ENCODE measurements at places on chromosomes 11 and 22.

GRCh38 chr22:44213489-44214043 is 32.8 kb downstream of the PARVG start:
- no peak for DNase-seq

GRCh38 chr11:59199546-59200422 is 12.9 kb downstream of the MPEG1 start:
- no peak for DNase-seq

- DNase-seq: no peak
Measured at GRCh38 chr11:119531056-119531455, 108.1 kb upstream of the THY1 start.

- DNase-seq: no peak
Measured at GRCh38 chr11:126157326-126158030, 54.0 kb downstream of the RPUSD4 start.

DNA sequence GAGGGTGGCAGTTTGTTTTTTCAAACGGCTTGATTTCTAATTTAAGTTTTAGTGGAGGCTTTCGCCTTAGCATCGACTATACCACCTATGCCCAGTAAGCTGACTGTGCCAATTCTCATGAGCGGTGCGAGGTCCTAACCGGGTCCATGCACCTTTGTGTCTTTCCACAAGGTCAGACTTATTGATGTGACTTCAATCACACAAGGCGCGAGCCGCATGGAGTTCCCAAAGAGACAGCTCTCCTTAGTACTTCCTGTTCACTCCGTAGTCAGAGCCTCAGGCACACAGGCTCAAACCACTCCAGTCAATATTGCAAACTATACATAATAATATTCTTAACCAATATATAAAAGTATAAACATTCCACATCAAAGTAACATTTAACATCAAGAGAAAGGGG is 18.2 kb downstream of the ST14 start:
- DNase-seq: no peak

DNA sequence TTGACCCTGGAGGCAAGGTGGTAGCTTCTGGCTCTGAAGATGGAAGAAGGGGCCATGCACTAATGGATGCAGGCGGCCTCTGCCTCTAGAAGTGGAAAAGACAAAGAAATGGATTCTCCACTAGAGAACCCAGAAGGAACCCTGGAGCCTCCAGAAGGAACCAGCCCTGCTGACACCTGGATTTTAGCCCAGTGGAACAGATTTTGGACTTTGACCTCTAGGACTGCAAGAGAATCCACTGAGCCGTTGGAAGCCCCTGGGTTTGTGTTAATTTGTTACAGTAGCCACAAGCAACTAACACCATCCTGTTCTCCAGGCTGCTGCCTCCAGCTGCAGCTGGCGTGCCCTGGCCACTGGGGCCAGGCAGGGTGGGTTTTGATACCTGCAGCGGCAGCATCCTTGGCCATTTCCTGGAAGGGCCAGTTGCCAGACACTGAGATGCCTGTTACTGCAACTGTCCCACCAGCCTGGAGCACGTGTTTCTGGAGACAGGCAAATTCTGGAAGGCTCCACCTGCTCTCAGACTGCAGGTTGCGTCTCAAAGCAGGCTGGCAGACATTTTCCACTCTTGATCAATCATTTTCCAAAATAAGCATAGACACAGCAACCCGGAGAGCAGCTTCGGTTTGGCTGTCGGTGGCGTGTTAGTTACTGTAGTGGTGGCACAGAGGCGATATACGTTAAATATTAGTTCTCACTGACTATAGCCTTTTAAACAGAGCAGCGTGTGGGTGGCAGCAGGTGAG is 76.8 kb upstream of the PARVG start:
- no peak for DNase-seq

GRCh38 chr11:12460466-12460865 is 83.1 kb downstream of the PARVA start:
- DNase-seq: no peak

GRCh38 chr11:68312117-68312779 is at the start of gene LRP5:
LRP5 (plus strand) TSS chr11:68312591; CDS start chr11:68312715, 124 bp downstream.
- DNase-seq: no peak

DNA sequence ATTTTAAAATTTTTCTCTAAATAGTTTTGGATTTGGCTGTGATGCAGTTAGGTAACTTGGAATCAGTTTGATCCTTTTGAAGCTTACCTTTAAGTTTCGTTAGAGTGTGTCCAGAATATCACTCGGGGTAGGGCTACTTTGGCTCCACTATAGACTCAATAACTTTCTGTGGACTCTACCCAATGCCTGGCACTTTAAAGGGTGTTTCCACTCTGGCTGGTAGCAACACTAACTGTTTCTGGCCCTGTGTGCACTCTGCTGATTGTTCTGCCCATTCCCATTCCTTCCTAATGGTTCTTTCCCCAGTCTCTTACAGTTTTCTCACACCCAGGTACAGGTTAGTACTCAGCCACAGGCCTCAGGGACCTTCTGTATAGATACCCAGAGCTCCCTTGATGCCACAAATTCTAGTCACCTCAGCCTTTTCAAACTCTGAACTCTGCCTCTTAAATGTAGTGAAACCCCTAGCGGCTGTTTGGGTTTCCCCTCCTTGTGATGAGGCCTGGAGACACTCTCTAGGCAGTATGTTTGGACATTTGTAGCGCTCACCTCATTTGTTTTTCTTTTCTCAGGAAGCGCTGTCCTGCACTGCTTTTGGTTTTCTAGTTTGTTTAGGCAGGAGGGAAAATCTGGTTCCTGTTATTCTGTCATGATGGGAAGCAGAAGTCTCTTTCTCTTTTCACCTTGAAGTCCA is 16.8 kb downstream of the CUL5 start:
- DNase-seq: no peak

- DNase-seq: no peak
Measured at GRCh38 chr11:93410441-93410840, 79.9 kb downstream of the DEUP1 start.

DNA sequence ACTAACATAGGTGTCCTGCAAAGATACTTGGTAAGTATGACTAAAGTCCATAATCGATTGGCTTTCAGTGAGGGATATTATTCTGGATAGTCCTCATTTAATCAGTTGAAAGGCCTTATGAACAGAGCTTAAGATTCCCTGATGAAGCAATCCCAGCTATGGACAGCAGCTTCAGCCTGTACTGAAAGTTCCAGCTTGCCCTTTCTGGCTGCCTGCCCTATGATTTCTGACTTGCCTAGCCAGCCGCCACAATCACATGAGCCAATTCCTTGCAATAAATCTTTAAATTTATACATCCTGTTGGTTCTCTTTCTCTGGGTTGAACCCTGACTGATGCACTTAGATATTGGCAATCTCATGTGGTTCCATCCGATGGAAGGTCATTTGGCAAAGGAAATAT is 759.0 kb upstream of the API5 start:
- no peak for DNase-seq

DNA sequence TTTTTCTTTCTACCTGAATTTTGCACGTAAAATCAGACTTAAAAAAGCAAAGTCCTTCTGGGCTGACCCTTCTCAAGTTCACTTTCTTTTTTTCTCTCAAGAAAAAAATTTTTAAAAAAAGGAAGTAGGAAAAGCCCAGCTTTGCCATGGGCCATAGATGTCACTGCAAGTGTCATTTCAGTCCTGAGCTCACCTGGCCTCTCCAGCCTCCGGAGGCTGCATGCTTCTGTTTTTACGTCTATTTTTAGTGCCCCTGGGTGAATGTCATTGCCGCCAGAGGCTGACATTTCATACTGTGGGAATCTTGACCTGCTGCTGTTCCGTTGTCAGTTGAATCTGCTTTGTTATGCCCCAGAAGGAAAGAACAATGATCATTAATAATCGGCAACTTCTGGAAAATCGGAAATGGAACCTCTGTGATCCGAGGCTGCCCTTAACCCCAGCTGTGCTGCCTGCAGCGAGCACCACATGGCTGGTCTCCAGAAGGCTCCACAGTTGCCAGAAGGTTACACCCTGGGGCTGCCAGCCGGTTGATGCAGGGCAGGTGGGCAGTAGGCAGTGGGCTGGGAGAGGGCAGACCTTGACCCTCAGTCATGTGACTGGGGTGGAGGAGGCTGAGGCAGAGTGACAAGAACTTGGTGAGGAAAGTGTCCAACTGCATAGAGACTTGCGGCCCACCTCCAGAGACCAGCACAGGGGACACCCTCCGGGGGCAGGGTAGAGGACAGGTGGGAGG is 16.7 kb upstream of the MYEOV start:
- DNase-seq: no peak

- DNase-seq: no peak
Measured at GRCh38 chr22:48581796-48582469, 1245.7 kb downstream of the BRD1 start.

GRCh38 chr11:7032692-7033091 is 12.4 kb downstream of the NLRP14 start:
- no peak for DNase-seq

GRCh38 chr11:46290011-46290410 is 12.5 kb downstream of the CREB3L1 start:
- no peak for DNase-seq

DNA sequence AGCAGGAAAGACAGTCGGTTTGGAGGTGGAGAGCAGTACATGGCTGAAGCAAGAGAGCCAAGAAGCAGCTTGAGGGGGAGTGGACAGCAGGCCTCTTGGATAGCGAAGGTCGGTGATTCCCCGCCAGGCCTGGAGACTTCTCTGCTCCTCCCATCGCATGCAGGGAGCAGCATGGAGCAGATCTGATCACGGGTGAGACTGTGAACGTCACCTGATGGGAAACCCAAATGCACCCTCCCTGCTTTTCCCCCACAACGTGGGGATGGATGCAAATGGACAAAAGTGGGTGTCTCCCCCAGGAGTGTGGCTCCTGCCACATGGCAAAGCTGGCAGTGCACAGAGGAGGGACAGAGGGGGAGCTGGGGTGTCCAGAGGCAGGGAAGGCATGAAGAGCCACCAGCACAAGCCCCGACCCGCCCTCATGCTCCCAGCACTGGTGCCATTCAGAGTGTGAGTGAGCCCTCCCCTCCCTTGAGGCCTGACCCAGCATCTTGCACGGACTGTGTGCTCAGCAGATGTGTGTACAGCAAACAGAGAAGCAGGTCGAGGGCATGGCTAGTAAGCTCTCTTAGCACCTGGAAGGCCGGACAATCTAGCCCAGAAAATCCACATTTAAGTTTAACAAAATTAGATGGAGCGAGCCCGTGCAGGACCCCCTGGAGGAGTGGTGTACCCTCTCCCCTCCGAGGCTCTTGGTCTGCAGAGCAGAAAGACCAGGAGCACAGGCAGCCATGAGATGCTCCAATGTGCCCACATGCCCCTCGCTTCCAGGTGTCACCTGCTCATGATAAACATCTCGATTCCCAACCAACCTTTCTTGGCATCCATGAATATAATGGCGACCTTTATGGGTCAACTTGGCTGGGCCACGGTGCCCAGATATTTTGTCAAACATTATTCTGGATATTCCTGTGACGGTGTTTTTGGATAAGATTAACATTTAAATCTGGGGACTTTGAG is 661.7 kb downstream of the TBC1D22A start:
- no peak for DNase-seq

DNA sequence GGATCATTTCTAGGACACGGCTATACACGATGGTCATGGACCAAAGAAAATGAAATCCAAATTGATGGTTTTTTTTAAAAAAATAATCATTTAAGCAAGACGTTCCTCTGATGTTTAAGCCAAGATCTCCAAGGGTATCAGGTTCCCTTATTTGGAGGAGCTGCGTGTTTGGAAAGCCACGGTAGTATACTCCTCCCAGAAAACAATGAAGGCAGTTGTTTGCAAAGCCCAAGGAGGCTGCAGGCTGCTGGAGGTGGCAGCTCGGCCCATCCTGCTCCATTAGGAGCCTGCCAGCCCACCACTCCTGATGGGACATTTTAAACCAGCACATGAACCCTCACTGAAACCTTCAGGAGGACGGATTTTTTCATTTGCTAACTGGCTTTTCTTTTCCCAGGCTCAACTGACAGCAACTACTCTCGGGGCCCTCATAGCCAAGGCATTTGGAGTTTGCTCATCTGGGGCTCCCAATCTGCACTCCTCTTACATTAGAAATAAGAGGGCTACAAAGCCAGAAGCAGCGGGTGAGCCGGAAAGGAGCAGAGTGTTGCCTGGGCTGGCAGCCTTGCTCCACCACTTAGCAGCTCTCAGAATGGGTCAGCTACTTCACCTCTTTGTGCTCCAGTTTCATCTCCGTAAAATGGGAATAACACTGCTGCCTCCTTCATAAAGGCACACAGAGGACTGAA is 58.4 kb downstream of the ABTB2 start:
- DNase-seq: no peak

GRCh38 chr22:43136255-43136654 is 6.9 kb downstream of the MCAT start:
- DNase-seq: no peak
